ENCODE measurements at places on chromosomes 5 and 9.

DNA sequence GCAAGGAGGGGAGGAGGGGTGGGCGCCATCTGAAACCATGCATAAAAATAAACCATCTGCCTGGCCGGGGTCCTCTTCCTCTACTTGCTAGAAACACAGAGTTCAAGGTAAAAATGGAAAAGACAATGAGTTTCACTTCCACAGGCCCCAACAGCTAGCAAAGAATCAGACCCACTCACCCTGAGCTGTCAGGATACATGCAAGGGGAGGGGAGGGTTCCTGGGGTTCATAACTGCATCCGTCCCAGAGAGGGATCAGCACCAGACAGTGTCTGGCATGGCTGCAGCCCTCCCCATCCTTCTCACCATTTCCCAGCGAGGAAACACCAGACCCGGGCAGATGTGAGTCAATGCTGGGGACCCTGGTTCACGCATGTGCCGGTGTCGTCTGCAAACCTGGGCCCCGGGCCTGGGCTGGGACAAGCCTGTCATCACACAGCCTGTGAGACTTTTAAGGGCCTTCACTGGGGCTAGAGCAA, 55.4 kb downstream of the SEMA4D start:
- DNase-seq, result no peak

GRCh38 chr9:18037981-18038380, 436.0 kb upstream of the ADAMTSL1 start:
- DNase-seq, result no peak

- no peak for DNase-seq
Measured at GRCh38 chr5:159051421-159052282, 48.1 kb downstream of the EBF1 start.

- DNase-seq, result no peak
Measured at GRCh38 chr5:170413897-170414296, 24.7 kb upstream of the KCNMB1 start.

GRCh38 chr5:168721002-168721753, 142.0 kb upstream of the PANK3 start:
- no peak for DNase-seq

GRCh38 chr5:16776611-16777251, 159.4 kb downstream of the MYO10 start:
- DNase-seq, result no peak

GRCh38 chr5:132299917-132300316, 5.7 kb downstream of the SLC22A4 start:
- DNase-seq, result no peak

GRCh38 chr9:20646656-20647055, 24.4 kb upstream of the MLLT3 start:
- no peak for DNase-seq

- DNase-seq, result no peak
Measured at GRCh38 chr9:33467526-33467925, 6.2 kb downstream of the NOL6 start.

DNA sequence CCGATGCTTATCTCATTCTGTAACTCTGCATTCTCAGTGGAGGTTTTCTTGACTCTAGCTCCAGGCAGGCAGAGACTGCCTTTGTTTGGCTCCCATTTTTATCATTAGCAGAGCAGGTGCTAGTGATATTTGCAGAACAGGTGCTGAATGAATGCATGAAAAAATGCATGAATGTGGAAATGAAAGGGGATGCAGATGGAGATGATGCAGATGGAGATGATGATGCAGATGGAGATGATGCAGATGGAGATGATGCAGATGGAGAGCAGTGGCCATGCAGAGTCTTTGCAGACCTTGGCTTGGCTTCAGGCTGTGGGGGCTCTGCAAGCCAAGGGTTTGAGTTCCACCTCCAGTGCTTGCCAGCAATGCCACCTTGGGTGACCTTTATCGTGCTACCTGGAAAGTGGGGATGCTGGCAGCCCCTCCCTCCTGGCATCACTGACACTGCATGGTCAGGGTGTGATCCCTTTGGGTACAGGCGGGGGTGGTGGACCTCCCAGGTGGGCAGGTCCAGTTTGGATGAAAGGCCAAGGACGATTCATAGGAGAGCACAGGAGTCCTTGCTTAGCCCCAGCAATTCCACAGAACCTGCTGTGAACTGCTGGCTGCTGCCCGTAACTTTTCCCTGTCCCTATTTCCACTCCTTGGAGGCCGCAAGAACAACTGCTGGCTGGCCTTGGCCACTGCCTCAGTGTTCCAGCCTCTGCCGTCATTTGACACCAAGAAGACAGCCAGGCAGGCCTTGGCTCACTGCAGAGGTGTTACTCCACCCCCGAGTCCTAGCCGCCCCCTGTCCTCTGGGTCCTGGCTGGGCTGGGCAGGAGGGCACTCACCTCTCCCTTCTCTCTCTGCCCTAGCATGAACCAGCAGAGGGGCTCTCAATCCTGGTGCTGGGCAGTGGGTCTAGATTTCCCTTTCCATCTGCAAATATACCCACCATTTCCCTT, 33.0 kb downstream of the ERGIC1 start:
- DNase-seq, result no peak

Measured in DMS79 (cell line).